PC-3 (cell line): ENCODE measurements at places on chromosomes 6 and 20. TPM values are rescaled to one million over a fixed set of nuclear protein-coding genes. Genes with fewer than 3 reads are reported as not detected.

- DNase-seq, result no peak
Measured at GRCh38 chr6:111864138-111865048, 8.9 kb downstream of the FYN start.

The TCEA2 gene
- total RNA-seq, result 19.1 and 23.4 TPM in 2 replicates

GRCh38 chr20:39829256-39829655, 859.8 kb downstream of the MAFB start:
- no peak for DNase-seq

GRCh38 chr6:101666256-101666655, 272.7 kb downstream of the GRIK2 start:
- DNase-seq, result peak; percentile 90

The ADGB gene
- not detected in 2 replicates for total RNA-seq

DNA sequence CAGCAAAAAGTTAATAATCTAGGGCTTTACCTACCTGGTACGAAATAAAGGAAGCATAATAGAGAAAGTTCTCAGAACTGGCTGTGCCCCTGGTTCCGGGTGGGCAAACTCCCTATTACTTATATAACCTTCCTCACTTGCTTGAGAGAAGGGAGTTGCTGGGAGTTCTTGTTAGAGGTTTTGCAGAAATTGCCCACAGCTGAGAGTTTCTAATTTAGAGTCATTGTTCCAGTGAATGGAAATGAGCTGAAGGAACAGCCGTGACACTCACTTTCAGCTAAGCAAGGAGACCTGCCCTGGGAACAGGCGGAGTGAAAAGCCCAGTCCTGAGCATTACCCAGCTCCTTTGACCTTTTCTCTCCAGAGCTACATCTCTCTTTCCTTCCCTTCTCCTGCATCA, 594.6 kb upstream of the FLRT3 start:
- no peak for DNase-seq

GRCh38 chr6:113011389-113011788, 664.3 kb downstream of the RFPL4B start:
- DNase-seq, result no peak

DNA sequence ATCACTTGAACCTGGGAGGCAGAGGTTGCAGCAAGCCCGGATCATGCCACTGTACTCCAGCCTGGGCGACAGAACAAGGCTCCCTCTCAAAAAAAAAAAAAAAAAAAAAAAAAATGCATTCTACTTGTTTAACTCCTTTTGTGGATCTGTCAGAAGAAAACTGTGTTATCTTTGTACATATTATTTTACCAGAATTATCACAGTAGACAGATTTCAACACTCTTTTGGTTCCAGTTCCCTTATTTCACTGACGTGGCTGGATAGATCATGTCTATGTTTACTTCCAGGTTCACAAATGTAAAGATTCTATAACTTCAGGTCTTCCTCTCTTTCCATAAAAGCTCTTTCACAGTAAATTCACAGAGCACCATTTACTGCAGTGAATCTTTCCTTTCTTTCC, 18.4 kb downstream of the NUDT3 start:
- DNase-seq, result no peak

GRCh38 chr6:167529444-167530335, 204.8 kb downstream of the TTLL2 start:
- no peak for DNase-seq

DNA sequence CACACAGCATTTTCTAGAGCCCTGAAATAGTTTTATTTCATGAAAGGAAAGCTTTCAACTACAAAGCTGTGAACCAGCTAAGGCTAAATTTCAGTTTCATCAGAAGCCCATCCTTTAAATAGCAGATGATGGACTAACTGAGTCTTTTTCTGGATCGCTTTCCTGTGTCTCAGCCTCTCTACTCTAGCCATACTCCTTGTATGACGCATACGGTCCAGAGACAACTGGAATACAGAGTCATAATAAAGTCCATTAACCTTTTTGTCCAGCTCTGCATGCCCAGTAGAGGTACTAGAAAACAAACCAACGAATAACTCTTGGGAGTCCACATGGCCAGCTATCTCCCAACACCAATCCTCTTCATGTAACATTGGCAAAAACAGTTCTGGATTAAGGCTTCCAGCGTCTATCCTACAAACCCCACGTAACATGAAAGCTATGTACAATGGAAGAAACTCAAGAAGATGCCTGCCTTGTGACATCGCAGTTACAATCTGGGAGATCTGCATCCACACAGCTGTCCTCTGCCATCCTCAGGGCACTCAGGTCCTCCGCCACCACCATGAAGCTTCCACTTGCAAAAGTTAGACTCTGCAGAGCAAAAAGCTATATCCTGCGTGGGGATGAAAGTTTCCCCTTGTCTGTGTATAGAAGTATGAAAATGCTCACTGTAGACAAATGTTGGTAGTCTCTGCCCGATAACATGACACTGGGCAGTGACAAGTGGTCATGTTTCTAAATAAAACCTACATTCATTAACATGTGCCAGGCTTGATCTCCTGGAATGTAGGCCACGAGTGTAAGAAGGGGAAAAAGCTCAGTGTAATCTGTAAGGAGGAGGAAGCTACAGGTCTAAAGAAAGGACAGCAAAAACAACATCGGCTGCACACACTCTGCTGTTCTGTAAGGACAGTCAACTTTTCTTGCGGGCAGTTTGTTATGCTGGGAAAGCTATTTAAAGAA, 360.4 kb downstream of the ESR1 start:
- DNase-seq, result no peak

GRCh38 chr6:41586252-41587007, 40.2 kb downstream of the FOXP4 start:
- no peak for DNase-seq

DNA sequence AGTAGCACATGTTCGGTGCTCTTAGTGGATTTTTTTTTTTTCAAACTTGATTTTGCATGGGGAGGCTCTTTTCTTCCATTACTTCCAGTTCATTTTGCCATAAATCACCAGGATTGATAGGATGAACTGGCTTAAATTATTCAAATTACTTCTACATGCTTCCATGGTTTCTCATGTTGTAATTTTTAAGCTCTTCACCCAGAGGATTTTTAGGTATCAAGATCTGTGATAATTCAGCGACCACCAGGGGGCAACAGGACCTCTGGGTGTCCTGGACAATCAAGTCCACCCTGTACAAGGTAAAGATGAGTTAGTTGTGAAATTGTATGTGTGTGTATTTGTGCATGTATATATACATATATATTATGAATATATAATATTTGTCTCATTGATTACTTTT, 4.2 kb upstream of the EPHA7 start:
- peak; percentile 54 for DNase-seq

DNA sequence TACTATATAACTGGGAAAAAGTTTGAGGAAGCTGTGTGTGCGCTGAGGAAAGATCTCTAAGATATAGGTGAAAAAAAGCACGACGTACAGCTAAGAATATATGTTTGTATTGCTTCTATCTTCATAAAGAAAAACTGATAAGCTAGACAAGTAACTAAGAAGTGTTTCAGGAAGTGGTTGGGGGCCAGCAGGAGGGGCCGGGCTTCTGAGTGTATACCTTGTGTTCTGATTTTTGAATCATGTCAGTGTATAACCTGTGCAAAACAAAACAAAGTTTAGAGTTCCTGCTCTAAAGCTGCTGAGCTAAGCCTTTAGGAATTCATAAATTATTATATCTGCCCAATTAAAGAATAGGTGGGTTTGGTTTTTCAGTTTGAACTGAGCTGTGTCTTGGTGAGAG, 7.9 kb upstream of the OSER1 start:
- DNase-seq, result no peak

GRCh38 chr6:39804466-39805065, 12.4 kb downstream of the DAAM2 start:
- DNase-seq, result peak; percentile 65

- DNase-seq, result no peak
Measured at GRCh38 chr20:53555081-53555480, 38.6 kb downstream of the ZNF217 start.

DNA sequence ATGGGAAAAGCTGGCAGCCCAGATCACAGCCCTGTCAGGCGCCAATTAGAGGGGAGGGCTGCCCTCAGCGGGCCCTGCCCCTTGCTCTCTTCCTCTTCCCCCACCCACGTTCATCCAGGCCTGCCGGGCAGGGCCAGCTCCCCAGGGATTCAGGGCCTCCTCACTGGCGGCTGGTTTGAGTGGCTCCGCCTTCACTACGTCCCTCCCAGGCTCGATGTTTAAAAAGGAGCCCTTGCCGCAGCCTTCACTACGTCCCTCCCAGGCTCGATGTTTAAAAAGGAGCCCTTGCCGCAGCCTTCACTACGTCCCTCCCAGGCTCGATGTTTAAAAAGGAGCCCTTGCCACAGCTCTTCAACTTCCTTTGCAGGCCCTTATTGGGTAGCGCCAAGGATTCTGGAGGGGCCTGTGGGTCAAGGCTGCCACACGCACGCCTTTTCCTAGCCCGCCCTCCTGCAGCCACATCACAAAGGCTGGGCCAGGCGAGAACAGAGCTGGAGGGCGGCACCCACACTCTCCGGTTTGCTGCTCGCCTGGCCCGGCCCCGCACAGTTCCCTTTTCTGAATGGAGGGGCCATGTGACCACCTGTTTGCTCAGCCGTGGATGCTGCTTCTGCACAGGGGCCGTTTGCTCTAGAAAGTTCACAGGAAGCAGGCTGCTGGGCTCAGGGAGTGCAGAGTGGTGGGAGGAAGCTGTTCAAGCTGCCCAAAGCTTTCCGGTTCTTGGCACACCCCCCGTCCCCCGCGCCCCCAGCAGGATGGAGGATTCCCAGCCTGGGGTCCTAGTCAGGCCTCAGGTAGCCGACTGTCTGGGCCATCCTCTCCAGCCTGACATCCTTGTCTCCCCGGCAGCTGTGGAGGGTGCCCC, 1.6 kb downstream of the SLC17A9 start:
- DNase-seq, result no peak

- no peak for DNase-seq
Measured at GRCh38 chr6:25481267-25481666, 170.7 kb upstream of the SCGN start.

- peak; percentile 67 for DNase-seq
Measured at GRCh38 chr6:140744659-140745320, 1370.3 kb upstream of the CITED2 start.

The OR11A1 gene
- not detected in 2 replicates for total RNA-seq

DNA sequence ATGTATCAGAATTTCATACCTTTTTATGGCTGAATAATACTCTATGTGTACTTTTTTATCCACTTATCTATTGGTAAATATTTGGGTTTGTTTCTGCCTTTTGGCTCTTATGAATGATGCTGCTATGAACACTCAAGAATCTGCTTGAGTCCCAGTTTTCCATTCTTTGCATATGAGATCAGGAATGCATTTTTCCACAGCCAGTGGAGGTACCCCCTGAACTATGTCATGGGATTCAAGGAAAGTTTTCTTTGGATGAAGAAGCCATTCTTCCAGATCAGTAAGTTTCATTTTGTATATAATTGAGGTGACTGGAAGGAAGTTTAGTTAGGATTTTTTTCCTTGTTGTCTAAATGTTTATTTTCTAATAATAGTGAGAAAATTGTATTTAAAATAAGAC, 40.9 kb downstream of the NKX2-4 start:
- DNase-seq, result no peak

GRCh38 chr20:13296070-13296469, 75.0 kb downstream of the ISM1 start:
- no peak for DNase-seq

- no peak for DNase-seq
Measured at GRCh38 chr6:44001318-44002066, 125.8 kb downstream of the MRPL14 start.

The SLC35D3 gene
- not detected in 2 replicates for total RNA-seq

The DSP gene
- total RNA-seq, result 54.7 and 71.6 TPM in 2 replicates

DNA sequence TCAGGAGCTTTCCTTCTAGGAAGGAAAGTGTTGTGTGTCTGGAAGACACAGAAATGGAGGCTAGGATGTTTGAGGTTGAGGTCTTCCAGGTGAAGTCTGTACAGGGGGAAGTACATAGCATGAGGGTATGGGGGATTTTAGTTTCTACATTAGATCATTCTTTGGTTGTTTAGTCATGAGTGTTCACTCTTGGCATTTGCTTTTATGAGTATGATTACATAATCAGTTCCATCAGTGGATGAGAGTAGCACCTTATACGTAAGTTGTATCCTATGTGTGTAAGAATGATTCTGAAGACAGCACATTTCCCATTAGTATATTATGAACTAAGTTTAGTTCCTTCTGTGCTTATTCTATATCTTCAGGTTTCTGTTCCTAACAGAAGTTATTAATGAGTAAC, 1.9 kb downstream of the CDYL start:
- peak; percentile 51 for DNase-seq

- DNase-seq, result no peak
Measured at GRCh38 chr6:20724443-20725190, 190.4 kb downstream of the CDKAL1 start.

DNA sequence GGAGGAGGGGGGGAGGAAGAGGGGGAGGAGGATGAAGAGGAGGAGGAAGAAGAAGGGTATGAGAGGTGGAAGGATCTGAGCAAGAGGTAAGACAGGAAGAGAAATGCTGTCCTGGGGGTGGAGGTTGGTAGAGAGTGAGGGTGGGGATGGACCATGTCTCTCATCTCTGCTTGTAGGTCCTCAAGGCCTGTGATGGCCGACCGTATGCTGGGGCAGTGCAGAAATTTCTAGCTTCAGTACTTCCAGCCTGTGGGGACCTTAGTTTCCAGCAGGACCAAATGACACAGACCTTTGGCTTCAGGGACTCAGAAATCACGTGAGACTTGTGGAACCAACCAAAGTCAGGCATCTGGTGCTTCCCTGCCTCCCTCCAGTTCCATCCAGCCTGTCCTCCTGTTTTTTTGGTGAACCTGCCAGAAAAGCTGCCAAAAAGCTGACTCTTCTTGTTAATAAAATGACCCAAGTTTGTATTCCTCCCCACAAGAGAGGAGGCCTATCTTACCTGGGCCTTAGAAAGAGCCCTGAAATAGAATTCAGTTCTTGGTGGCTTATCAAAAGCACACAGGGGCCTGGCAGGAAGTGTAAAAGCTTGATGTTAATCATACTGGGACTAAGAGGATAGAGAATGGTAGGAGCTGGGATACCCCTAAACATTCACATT, 2.5 kb upstream of the C4A start:
- DNase-seq, result no peak

The GGTLC1 gene
- total RNA-seq, result not detected in 2 replicates

The HMGCLL1 gene
- not detected in 2 replicates for total RNA-seq

DNA sequence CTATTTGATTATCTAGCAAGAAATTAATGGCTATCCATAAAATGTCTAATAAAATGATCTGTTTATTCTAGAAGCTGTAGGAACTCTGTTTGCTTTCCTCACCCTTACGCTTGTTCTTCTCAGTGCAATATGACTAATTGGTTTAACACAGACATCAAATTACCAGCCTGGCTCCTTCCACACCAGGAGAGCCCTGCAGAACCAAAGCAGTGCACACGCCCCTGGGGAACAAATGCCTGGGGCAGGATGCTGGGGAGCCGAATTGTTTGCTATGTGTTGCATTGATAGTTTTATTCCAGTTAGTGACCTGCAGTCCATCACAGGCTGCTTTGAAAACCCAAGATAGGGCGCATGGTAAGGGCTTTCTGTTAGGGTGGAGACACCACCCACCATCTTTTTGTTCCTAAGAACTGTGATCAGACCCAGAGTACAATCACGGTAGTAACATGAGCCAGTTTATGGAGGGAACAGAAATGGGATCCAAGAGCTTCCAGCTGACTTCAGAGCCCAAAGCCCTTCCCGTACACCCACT, 126.4 kb upstream of the CD93 start:
- peak; percentile 8 for DNase-seq
